AG09309 (cell line): ENCODE measurements at places on chromosomes 4 and X.

DNA sequence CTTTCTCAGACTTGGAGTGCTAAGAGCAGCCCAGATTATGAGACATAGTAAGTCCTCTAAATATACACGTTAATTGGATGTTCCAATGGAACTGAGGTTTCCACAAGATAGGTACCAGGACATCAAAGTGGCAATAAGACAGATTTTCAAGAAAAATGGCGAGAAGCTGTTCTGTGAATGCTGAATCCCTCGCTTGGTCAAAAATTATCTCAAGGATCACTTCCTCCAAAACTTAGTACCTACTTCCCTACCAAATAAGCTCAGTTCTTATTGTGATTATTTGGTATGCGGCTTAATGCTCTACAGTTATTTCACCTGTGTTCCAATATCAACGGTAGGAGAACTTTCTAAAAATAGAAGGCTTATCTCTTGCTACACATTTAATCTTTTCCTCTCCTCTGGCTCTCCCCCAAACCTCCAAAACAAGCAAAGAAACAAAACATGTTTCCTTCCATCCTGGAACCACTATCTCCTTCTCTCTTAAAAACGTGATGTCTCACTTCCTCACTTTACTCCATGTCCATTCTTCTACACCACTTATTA is 14.7 kb downstream of the PDGFC start:
- no peak for DNase-seq

DNA sequence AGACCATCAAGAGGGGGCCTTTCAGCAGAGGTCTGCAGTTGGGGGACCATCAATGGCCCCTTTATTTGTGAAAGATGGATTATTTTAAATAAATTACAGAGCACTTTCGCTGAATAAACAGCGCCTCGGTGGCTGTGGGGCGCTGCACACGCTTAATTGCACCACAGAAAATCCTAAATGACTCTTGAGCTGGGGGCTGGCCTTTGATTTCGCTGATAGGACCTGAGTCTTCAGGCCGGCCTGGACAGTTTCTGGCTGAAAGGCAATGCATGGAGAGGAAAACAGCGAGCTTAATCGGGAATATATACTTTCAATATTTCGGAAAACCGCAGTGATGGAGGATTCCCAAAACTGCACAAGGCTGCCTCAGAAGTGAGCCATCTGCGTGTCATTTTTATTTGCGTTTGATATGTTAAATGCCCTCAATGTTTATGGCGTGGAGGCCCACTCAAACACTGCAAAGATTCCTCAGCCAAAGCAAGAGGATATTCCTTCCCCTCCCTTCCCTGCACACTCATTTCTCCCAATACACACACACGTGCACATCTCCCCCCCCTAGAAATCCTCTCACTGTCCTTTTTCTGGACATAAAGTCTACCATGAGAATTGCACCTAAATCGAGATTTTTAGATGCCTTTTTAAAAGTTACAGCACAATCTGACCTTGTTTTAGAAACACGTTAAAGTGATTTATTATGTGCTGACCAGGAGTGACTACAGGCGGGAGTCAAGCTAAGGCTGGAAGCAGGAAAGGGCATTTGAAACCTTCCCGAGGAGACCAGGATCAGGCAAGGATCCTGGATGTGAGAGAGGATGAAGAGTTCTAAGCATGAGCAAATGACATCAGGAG is 340.7 kb downstream of the RAB28 start:
- no peak for DNase-seq

DNA sequence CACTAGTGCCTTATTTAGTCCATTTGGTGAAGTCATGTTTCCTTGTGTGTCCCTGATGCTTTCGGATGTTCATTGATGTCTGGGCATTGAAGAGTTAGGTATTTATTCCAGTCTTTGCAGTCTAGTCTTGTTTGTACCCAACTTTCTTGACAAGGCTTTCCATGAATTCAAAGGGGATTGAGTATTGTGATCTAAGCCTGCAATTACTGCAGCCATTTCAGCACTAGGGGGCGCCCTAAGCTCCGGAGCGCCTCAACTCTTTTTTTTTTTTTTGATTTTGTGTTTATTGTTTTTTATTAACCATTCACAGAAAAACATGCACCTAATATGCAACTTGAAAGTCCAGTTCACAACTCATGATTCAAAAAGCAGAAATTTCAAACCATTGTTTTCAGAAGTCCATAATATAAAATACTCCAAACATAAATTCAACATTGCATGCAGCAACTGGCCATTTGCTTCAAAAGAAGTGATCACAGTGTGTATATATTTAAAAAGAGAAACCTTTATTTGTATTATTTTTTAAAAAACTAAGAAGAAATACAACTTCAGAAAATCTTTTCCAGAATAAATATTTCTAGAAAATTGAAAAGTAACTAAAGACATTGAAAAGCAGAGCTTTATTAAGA is 59.2 kb downstream of the PTPN13 start:
- no peak for DNase-seq

DNA sequence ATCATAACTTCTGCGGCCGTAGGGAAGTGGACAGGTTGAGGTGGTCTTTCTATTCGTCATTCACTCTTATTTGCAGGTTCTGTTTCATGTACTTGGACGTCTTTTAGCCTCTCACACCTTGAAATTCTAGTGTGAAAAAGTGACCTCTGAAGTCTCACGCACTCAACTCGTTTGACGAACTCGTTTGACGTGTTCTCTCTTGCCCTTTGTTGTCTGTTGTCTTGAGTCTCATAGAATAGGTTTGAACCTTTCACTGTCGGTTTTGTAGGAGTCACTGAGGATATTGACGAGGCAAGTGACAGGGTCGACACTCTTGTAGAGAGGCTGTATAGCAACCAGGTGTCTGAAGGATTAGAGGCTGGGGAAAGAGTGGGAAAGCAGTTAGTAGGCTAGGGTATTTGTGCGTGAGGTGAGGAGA is 1.1 kb upstream of the PGRMC2 start:
- DNase-seq: no peak

DNA sequence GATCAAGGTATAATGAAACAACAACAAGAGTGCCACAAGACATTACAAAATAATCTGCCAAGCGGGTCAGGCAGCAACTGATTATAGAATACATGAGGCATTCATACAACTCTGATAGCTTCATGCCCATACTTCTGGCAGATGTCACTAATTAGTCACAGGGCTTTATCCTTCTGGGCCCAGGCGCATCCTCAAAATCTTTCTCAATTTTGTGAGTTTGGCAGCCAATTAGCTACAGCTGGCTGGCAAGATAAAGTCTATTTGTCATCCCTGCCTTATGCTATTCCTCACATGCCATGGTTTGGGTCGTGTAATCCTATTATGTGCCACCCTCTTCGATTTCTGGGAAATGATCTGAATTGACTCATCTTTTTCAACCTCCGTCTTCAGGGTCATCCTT is 254.3 kb downstream of the PACRGL start:
- no peak for DNase-seq

- DNase-seq: no peak
Observed at GRCh38 chr4:183617075-183617474, 41.9 kb downstream of the RWDD4 start.

DNA sequence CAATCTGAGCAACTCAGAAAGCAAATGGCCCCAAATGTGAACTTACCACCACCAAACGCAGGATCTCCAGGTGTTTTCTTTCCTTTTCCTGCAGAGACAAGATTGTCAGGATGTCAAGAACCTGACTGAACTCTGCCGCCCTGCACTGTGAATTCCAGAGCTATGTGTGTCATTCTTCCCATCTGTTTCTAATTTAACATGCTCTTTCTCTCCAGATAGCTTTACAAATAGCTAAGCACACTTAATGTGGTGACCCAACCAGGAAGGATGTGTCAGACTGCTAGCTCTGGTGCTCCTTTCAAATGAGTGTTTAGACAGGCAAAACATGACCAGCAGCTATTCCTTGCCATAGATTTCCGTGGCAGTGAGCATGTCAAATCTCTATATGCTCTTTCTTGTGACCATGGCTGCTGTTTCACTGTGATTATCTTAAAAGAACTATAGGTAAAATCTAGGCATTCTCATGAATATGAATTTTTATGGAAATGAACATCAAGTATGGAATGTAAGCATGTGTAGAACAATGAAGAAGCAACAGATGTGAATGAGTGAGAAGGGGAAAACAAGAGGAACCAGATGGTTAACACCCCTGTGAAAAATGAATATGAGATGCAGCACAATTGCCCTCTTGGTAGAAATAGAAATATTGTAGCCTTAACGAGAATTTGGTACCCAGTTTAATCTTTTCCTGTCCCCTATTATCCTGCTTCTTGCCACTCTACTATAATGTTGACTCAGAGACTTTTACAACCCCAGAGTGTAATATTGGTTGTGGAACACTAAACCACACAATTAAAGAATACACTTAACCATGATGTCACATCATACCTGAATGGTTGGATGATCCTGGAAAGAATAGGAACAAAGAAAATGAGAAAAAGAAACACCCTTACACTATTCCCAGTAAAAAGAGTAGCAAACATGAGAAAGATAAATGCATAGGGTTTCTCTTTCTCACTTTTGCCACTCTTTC is 247.8 kb upstream of the DKK2 start:
- peak; percentile 84 for DNase-seq

- no peak for DNase-seq
Observed at GRCh38 chrX:150478496-150479492, 89.6 kb upstream of the MTM1 start.

DNA sequence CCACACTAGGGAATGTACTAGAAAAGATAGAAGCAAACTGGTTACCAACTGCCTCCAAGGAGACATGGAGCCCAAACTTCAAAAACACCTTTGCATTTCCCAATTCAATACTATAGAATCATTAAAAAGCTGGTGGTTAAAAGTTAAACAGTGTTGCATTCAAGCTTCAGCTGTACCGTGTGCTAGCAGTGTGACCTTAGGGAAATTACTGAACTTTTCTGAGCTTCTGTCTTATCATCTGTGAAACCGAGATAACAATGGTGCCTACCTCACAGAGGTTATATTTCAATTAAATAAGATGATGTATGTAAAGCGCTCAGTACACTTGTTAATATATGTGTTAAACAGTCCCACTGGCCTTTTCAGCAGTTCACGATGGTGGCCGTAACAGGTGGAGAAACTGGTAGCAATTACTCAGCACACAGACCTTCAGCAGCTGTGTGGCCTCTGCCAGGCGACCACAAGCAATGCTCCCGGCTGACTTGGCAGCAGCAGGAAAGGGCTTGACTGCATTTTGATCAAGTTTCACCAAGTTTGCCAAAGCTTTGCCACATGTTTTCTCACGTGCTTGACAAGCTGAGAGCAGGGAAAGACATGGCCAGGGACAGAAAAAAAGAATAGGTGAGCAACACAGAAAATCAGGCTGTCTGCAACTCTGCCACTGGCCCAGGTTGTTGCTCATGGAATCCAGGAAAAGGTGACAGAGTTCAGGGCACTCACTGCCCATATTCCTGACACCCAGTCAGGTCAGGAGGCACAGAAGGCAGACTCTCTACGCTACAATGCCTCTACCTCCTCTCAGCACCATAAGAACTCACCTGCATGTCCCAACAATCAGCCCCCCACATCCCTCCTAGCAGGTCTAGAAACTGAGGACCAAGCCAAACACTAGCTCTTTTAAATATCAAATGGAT is 72.1 kb downstream of the PARM1 start:
- no peak for DNase-seq

GRCh38 chrX:147884958-147885357 is 26.8 kb upstream of the FMR1 start:
- no peak for DNase-seq

DNA sequence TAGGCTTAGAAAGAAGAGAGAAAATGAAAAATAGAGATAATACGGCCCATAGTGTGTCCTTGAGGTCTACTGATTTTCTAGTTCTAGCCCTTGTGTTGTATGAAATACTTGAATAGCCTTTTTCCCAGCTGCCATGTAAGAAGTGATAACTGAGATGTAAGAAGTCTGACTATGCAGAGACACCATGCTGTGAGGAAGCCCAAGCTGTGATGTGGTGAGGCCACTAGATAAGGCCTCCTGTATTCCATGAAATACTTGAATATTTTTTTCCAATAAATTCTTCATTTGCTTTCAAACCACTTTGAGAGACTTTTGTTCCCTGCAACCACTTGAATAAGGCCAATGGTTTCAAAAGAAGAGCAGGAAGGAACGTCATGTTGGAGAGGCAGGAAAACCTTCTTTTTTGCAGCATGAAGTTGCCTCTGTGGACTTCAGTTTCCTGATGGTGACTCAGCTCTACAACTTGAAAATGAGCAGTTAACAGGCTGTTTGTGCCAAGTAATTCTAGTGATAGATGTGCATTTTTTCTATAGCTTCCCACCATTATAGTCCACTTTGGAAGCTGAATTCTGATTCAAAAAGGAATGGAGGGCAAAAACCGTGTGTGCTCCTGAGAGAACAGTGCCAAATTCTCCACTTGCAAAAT is 25.5 kb upstream of the FAM9C start:
- DNase-seq: no peak

- no peak for DNase-seq
Observed at GRCh38 chr4:172826346-172826745, 342.3 kb upstream of the GALNT7 start.

DNA sequence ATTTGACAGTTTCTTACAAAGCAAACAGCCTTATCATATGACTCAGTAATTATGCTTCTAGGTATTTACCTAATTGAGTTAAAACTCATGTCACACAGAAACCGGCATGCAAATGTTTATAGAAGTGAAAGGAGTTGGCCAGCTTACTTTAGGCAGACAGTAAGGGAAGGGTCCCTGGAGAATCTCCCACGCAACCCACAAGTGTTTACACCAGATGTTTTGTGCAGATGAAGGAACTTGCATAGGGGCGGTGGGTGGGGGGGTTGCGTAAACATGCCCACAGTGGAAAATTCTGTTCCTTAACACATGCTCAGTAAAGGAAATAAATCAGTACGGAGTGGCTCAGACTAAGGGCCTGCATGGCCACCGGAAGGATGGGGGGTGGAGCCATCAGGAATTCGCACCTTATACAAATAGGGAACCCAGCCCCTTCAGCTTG is 330.5 kb upstream of the AADAT start:
- DNase-seq: no peak

DNA sequence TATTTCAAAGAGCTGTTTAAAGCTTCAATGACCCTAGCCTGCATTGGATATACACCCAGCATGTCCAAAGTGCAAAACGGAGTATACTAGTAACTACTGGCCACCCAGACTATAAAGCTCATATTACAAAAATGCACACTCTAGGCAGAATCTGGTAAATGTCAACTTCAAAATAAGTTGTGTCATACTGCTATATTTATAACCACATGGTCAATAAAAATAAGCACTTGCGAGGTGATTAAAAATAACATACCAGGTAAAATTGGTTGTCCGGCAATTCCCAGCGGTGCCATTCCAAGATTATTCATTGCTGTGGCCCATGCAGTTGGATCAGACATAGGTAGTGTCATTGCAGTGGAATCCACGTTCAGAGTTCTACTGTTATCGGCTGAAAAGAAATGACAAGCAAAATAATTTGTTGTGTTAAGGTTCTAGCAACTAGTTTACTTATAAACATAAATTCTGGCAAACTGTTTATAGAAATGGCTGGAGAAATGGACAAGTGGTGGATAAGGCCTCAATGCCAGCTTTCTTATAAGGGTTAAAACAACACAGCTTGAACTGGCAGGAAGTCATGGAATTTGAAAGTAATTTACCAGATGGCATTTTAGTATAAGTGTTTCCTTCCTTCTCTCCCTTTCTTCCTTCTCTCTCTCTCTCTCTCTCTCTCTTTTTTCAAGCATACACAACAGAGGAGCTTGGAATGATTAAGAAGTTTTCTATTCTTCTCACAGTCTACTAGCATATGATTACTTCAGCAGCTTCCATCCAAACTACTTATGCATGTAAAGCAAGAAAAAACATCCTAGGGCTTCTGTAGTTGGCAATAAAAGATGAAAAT is 199.9 kb downstream of the ENOX2 start:
- no peak for DNase-seq

GRCh38 chrX:130108647-130109428 is 1.5 kb downstream of the ELF4 start:
- DNase-seq: no peak
